ENCODE measurements at places on chromosomes 5 and 9.

GRCh38 chr5:5298841-5299541, 123.5 kb upstream of the ICE1 start:
- no peak for DNase-seq

DNA sequence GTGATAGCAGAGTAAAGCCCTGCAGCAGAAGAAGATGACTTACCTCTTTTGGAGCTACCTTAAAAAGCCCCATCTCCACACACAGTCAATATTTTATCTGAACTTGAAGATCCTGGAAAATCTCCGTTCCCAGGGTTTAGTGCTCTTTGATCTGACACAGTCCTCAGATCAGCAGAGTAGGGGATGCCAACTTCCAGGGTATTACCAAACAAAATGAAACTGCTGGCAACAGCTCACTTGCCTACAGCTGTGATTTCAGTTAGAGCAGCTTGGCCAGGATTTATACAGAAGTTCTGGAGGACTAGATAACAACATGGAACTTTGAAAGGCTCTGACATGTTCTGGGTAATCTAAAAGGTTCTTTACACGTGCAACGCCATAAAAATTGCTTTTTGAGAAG, 1537.8 kb upstream of the ACO1 start:
- DNase-seq = no peak

DNA sequence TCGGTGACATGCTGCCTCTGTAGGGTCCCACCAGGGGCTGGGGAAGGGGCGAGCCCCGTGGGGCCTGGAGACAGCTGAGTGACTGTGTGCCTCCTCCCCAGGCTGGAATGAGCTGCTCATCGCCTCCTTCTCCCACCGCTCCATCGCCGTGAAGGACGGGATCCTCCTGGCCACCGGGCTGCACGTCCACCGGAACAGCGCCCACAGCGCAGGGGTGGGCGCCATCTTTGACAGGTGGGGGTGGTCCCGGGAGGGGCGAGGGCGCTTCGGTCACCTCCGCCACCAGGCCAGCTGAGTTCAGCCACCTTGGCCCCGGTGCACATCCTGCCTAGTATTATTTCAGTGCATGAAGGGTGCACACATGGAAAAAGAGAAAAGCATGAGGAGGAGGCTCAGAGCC, 102.8 kb downstream of the RXRA start:
- no peak for DNase-seq

DNA sequence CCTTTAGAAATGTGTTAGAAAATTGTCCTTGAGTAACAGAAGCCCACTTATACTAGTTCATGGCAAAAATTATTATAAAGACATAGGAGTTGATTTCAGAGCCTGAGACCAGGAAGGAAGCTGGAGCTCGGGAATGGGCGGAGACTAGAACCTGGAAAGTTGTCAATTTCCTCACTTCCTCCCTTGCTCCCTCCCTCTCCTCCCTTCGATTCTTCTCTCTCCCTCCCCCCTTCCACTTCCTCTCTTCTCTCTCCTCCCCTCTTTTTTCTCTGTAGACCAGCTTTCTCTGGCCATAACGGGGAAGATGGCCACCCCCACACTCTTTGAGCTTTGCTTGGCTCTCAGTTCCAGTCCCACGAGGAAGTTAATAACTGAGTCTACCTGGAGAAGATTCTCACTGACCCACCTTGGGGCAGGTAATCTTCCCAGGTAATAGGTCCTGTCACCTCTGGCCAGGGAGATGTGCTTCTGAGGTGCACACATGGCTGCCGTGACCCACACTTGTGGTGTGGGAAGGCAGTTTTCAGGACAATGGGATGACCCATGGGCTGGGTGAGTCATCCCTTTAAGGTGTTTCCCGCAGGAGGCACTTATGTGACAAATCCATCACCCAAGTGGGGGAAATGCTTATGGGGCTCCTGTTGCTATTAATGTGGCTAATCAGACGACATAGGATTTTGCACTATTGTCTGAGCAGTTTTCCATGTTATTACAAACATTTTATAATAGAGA, 78.7 kb downstream of the HSPA4 start:
- DNase-seq = no peak

DNA sequence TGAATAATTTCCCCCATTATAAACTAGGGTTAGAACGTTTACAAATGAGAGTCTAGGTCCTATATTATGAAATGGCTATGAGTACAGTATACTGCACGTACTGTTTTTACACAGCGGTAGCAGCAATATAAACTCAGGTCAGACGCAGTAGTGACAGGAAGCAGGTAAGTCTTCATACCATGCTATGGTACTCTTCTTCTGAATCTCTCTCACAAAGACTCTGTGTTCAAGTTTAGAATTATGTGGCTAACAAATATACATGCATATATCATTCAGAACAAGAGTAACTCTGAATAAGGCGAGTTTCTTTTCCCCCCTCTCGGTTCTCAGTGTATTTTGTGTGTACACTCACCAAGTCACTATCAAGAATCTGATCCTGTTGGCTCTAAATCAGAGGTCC, 114.9 kb upstream of the KLF9 start:
- no peak for DNase-seq

GRCh38 chr5:177507165-177507564, 2.5 kb downstream of the DOK3 start:
- DNase-seq = no peak

DNA sequence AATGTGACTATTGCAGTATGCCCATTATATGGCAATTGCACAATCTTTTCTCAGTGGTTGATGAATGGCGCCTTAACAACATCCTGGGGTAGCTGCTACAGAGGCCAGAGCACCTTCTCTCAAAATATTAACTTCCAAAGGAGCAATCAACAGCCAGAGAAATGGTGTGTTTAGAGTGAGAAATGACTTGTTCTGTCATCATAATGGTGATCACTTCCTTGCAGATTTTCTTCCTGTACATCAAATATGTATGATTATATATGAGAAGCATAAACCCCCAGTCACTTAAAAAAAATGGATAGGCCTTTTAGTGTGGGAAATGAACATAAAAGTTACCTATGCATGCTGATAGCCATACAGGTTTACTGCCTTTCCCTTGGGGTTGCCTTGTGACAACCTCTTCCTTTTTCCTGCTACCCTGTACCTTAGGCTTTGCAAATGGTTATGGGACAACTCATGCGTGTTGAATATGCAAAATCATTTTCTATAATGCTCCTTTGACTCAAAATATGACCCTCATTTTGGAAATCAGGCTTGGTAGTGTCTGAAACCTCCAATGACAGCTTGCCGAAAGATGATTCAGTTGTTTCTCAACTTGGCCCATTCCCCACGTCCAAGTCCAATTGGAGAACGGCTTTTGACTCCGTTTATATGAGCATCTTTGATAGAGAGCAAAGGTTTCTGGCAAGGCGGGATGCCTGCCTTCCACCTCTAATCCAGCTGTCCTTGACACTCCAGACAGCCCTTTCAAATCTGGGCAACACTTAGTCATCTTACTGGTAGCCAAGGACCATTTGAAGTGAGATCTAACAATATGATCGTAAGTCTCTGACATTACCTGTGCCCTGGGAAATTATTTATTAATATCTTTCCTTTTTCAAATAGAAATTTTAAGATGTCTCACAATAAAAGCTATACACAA, 69.3 kb downstream of the SLC1A1 start:
- no peak for DNase-seq
